ENCODE measurements at places on chromosomes 7 and 10.

DNA sequence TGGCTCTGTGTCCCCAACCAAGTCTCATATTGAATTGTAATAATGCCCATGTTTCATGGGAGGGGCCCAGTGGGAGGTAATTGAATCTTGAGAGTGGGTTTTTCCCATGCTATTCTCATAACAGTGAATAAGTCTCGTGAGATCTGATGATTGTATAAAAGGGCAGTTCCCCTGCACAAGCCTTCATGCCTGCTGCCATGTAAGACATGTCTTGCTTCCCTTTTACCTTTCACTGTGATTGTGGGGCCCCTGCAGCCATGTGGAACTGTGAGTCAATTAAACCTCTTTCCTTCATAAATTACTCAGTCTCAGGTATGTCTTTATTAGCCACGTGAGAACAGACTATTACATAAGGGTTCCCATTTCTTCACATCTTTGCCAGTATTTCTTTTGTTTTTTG lies 97.1 kb upstream of the CPXM2 start:
- no peak for DNase-seq

DNA sequence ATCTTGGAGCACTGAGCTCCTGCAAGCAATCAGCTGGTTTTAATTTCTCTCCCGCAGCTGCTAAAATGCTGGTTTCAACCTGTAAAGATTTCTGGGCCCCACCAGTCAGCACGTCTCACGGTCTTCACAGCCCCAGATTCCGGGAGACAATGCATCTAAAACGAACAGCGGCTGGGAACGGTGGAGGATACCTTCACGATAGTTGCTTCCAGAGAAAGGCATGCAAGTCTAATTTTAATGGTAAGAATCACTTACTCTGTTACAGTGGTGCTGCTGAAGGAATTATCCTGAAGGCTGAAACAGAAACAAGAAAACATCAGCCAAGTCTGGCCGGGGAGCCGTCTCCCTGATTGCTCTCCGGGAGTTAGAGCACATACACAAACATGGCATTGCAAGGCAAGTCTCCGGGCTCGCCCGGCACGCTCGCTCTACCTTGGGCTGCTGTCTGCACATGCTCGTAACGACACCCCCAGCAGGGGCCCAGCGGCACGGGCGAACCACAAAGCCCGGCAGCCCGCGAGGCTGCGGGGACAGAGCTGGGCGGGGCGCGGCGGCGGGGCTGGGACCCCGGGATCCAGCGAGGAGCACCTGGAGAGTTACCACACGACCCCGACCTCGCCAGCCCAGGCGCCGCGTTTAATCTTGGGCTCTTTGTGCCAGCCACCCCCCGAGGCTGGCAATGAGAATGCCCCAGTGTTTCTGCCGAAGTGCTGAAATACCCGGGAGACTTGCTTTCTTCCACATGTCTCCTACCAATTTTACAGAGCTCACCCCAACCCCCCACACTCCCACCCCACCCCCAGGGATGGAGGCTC lies at the start of gene FAM13C:
Gene FAM13C (minus strand): TSS at position 406 of the 815 bp plus-strand sequence. CDS start 89 bp downstream, at position 317.
- no peak for DNase-seq

GRCh38 chr7:129317450-129317849 lies 92.6 kb downstream of the AHCYL2 start:
- DNase-seq = no peak

GRCh38 chr7:152336754-152337368 lies 98.9 kb downstream of the KMT2C start:
- DNase-seq = no peak

GRCh38 chr7:16883918-16884317 lies 2.1 kb upstream of the AGR3 start:
- DNase-seq = no peak

GRCh38 chr7:55081068-55081467 lies 62.3 kb downstream of the EGFR start:
- no peak for DNase-seq

- no peak for DNase-seq
Observed at GRCh38 chr10:32386623-32387260, 39.8 kb upstream of the EPC1 start.

- DNase-seq = no peak
Observed at GRCh38 chr7:151805191-151805590, 71.7 kb downstream of the PRKAG2 start.

GRCh38 chr10:20616056-20616671 lies 280.9 kb downstream of the NEBL start:
- DNase-seq = no peak

DNA sequence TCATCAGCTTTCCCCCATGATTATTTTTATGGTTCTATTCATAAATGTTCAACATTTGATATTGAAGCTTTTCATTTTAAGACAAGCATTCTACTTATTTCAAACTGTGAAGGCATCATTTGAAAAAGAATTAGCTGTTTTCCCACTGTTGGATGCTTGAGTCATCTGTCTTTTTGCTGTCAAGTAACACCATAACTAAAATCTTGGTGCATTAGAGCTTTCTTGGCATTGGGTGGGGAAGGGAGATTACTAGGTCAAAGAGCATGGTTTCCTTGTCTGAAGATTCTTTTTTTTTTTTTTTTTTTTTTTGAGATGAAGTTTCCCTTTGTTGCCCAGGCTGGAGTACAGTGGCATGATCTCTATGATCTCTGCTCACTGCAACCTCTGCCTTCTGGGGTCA lies 68.5 kb downstream of the CTBP2 start:
- no peak for DNase-seq

GRCh38 chr7:156050636-156051569 lies 238.6 kb upstream of the SHH start:
- DNase-seq = no peak

DNA sequence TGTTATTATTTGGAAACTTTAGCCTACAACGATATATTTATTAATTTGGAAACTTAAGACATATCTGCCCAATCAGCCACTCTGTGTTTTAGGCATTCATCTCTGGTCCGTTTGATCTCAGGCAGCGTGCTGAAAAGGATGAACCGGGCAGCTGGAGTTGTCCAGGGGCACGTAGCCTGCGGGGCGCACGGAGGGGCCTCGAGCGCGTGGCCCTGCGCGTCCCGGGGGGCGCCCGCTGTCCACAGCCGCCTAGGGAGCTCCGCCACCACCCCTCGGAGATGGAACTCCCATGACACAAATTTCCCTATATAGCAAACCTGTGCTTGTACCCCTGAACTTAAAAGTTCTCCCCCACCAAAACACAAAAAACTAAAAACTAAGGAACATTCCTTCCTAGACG lies 24.3 kb upstream of the MKI67 start:
- no peak for DNase-seq

GRCh38 chr7:41478187-41478586 lies 224.7 kb downstream of the INHBA start:
- no peak for DNase-seq

DNA sequence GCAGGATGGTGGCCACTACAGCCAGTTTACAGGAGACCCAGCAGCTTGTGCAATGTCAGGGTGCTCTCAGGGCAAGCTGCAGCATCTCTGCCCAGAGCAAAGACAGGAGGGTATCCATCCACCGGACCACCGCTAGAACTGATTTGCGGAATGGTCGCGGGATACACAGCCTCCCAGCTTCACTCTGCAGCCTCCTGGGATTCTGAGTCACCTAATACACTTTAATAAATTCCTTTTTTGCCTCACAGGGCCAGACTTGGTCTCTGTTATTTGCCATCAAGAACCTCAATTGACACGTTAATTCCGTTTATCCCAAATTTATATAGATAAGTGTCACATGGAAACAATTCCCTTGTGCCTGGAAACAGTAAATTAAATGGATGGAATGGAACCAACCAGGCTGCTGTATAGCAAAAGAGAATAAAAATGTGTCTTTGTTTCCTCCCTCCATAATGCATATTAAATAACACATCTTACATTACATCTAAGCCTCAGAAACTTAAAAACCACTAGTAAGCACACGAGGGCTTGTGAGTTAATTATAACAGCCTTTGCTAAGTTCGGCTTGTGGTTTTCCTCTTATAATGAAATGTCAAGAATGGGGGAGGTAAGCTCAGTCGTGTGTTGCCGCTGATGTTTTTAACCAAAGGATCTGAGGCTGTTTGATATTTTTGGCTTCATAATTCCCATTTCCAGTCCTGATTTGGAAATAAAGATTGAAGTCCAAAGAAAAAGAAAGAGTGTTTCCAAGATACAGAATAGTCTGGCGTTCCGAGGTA lies 52.1 kb downstream of the ADRB1 start:
- peak; percentile 1 for DNase-seq

DNA sequence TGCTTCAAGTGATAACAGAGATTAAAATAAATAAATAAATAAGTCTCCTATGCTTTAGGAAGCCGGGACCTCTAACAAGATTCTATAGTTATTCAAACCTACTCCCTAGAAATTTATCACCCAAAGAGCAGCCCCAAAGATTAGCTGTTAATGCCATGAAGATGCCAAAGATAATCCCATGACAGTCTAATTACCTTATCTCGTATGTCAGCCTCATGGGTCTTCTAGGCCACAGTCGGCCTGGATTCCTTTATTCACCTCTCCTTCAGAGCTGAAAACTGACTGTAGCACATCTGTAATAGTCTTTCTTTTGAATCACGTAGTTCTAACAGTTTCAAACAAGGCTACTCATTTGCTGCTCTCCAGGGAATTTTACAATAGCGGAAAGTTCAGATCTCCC lies 24.2 kb downstream of the COL1A2 start:
- DNase-seq = no peak

- DNase-seq = no peak
Observed at GRCh38 chr7:22108151-22108845, 162.6 kb upstream of the CDCA7L start.

DNA sequence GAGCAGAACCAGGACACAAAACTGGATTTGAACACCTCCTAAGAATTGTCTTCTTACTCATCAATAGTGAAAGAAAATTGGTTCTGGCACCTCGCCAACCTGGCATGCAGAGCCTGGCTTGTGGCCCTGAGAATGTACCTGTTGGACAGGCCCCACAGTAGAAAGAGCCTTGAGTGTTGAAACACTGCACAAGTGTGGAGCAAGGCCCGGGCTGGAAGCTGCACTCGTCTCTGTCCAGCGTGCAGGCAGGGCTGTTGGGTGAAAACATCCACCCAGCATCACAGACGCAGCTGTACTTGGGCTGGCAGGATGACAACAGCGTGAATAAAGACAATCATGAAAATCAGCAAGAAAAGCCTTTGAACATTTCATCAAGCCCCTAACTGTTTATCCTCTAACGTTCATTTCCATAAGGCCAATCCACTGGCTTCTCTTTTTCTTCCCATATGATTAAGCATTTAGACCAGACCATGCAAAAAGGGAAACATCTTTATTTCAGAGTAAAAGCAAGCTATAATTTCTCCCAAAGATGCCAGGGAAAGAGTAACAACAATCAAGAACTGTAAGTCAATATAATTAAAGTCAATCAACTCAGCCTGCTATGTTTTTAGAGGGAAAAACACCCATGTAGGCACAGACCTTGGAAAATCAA lies 15.6 kb downstream of the CUBN start:
- DNase-seq = no peak

GRCh38 chr7:25886387-25887240 lies 265.4 kb upstream of the NFE2L3 start:
- DNase-seq = no peak

DNA sequence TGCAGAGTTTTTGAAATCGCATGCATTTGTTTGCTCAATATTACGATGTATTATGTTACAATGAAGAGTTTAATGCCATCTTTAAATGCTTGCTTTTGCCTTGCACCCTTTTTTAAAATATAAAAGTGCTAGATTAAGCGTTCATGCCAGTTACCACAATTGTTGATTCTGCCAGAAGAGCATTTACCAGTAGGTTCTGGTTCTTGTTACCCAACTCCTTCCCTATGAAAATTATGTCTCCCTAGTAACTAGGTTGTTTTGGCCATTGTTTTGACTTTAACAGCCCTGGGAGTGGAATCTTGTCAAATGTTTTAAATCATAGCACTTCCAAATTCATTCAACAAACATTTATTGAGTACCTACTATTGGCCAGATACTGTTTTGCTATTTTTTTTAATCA lies 32.8 kb upstream of the CDK14 start:
- DNase-seq = no peak

GRCh38 chr10:131081376-131081775 lies 230.1 kb downstream of the TCERG1L start:
- DNase-seq = no peak

GRCh38 chr10:114477285-114477684 lies 73.0 kb upstream of the AFAP1L2 start:
- DNase-seq = no peak

- no peak for DNase-seq
Observed at GRCh38 chr7:50531928-50532327, 33.3 kb downstream of the DDC start.

- no peak for DNase-seq
Observed at GRCh38 chr7:41918597-41918996, 215.7 kb upstream of the INHBA start.

DNA sequence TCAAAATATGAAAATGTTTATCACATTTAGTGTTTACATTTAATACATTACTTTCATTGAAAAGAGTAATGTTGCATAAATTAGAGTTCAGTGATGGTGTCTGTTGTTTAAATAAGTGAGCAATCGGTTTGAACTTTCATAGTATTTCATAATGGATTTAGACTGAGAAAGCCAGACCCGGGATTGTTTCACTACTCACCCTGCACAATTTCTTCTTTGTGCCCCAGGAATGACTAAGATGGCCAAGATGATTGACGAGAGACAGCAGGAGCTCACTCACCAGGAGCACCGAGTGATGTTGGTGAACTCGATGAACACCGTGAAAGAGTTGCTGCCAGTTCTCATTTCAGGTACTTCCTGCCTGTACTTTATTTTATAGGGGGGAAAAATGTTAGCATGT lies 74.6 kb downstream of the VCL start:
- no peak for DNase-seq

GRCh38 chr7:121446526-121446925 lies 50.4 kb upstream of the FAM3C start:
- no peak for DNase-seq

DNA sequence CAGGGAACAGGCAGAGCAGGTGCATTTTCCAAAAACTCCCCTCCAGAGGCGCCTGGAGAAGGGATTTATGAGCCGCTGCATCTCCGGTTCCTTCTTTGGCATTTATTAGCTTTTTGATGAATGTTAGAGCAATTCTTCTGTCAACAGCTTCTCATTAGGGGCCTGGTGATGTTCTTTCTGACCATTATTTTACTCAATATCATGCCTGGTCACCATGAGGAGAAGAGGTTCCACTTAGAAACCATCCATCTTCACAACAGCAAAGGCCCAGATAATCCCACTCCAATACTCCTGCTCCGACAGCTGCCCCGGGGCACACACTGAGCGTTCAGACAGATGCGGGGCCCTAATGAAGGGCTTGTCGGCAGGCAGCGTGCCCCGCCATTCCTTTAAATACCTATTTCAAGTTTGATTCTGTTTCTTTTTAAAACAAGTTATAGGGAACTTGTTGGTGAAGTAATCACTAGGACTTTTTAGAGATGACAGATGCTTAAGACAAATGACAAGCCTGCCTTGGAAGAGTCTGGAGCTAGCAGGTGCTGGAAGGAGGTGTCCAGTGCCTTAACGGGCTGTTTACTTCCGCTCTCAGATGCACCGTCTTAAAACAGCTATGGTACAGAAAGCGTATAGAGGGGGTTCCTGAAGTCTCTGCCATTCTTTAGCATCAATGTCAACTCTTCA lies 31.7 kb downstream of the ECHDC3 start:
- DNase-seq = no peak

DNA sequence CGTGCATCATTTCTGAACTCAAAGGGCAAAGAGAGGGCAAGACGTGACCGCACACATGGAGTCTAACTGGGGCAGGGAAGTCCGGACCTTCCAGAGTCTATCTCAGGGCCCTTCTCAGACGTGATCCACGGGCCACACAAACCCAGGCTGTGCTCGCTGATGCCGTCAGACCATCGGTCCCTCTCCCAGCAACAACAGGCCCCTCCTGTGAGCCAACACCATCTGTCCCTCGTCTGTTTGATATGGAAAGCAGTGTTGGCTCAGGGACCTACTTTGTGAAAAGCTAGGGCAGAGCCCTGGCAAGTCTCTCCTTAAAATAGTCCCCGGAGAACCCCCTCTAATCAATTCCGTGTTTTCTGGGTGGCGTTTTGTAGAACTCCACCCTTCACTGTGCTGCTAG lies 208.8 kb downstream of the TCERG1L start:
- no peak for DNase-seq
